Stimulated activated CD4-positive, alpha-beta T cell treated with anti-CD3 and anti-CD28 coated beads, Interleukin-1b, Interleukin-23, amount 100 ng/mL, for 1 hour (primary cell): ENCODE measurements at places on chromosomes 2 and 18.
A peak's percentile ranks its signal among the peaks of the same experiment; 100 is the strongest.

- DNase-seq = no peak
Observed at GRCh38 chr2:52395912-52396311, 1364.0 kb upstream of the NRXN1 start.

DNA sequence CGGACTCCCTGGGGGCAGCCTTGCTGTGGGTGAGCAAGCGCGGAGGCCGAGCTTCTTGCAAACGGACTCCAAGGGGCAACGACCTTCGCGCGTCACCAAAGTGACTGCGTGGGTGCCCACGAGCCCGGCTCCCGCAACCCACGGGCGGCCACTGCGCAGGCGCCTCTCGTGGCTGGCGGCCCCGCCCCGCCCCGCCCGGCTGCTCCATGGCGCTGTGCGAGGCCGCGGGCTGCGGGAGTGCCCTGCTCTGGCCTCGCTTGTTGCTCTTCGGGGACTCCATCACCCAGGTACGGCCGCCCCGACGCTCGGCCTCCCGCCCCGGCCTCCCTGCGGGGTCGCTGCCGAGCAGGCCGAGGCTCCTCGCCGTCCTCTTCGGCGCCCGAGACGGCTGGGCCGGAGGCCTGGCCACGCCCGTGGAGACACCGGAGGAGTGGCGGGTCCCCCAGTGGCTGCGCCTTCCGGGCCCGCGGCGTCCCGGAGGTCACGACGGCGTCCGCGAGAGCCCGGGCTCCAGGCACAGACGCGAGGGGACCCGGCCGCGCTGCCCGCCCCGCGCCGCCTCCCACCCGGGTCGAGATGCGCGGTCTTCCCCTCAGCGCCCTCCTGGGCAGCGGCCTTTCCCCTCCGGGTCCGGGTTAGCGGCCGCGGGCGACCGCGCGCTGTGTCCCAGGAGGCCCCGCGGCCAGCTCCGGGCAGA is at the start of gene IAH1:
IAH1 (plus strand) TSS at position 191 of the 697 bp plus-strand sequence; CDS start at position 207, 16 bp downstream.
- DNase-seq = peak; percentile 44

DNA sequence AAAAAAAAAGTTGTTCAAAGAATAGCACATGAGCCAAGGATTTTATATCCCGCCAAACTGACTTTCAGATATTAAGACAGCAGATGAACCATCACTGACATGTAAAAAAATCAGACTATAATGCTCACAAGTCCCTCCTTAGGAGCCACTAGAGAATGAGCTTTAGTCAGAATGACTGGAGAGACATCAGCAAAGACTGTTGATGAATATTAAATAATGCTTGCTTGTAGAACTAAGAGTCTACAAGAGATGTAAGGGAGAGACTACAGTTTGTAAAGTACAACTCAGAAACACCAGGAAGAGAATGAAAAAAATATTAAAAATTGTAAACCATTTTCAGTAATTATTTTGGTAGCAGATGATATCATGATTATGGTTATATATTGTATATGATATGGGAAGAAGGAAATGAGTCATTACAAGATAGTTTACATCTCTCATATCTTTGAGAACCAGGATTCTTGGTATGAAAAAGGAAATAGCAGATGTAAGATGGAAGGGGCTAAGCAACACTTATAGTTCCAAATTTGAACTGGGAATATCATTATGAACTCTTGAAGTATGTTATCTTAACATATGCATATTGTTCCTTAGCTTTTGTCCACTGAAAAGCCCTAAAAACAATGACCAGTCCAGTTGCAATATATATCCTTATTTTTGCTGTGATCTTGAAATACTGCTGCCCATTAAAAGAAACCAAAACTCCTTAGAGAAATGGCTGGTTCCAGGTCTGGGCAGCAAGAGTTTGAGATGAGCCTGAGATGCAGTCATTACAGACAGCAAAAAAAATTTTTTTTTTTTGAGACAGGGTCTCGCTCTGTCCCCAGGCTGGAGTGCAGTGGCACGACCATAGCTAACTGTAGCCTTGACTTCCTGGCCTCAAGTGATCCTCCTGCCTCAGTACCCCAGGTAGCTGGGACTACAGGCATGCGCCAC is 55.7 kb downstream of the PTPN2 start:
- no peak for DNase-seq

DNA sequence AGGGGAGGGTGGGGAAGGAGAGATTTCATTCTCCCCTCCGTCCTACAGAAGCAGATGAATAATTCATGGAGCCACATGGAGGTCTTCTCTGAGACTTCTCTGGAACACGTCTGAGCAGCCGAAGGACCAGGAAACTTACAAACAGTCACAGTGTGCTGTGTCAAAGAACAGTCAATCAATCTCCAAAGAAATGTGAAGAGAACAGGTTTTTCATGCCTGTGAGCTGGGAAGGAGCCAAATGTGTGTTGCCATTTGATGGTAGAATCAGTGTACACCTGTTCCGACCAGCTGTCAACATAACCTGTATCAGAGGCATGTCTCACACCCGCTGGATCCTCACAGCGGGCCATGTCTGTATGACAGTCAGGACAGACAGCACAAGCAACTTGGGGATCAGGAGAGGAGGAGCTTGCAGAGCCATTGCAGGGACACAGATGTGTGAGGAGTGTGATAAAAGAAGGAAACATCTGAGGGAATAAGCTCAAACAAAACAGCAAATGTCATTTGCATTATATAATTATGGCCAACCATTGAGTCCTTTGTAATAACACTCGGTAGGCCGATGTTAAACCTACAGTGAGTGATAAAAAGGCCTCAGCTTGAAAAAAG is 298.5 kb downstream of the EN1 start:
- DNase-seq = no peak

GRCh38 chr2:56448403-56449001 is 264.7 kb downstream of the CCDC85A start:
- no peak for DNase-seq

DNA sequence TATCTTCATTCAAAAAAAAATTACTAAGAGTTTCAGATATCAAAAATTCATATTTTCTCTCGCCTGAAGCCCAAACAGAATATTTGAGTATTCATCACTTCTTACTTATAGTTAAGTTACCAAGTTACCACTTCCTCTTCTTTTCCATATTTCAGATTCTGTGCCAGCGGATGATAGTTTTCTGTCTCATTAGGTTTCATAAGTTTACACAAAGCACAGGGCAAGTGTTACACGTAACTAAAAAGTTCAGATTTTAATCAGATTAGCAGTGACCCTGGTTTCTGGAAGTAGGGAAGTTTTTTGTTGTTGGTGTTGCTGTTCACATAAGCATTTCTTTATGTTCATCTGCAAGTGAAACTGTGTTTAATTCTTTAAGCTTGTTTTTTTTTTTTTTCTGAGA is 10.2 kb downstream of the AFTPH start:
- no peak for DNase-seq

DNA sequence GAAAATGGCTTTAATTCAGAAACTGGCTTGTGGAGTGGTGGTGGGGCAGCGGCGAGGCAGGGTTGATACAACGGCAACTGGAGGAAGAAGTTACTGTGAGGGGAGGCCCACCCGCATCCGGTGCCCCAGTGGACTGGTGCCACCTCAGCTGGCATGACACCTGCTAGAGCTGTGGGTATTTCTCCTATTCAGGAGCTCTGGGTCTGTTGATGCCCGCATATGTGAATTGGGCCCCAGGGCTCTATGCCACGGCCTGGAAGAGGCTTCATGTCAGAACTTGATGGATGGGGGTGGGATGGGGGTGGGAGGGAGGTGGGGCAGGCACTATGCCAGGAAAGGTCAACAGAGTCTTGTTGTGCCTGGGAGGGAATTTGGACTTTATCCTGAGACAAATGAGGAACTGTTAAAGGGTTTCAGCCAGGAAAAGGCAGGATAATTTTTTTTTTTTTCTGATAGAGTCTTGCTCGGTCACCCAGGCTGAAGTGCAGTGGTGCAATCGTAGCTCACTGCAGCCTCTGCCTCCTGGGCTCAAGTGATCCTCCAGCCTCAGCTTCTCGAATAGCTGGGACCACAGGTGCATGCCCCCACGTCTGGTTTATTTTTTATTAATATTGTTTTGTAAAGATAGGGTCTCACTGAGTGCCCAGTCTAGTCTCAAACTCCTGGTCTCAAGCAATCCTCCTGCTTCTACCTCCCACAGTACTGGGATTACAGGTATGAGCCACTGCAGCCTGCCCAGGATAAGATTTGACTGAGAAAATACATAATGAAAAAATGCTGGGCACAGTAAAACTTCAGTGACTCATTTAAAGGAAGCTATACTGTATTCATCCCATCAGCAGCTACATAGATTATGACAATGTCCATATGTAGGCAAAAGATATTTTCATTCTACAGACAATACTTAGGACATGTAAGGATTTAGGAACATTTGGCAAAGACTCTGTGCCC is 52.6 kb downstream of the SH2D6 start:
- DNase-seq = no peak

DNA sequence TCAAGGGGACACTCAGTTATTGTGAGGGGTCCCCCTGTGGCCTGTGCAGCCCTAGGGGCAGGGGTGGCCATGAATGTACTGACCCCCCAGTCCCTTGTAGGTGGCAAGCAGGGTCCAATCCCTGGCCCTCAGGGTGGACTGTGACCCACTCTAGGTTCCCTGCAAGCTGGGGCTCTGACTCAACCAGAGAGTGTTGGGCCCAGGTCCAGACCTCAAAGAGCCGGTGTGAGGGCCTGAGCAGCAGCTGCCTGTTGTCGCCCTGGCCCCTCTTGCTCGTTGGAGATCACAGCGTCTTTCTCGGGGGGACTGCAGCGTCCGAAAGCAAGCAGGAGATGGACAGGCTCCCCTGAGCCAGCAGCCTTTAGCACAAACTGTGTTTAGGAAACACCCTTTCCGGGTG is 66.8 kb upstream of the ATG16L1 start:
- DNase-seq = no peak

- no peak for DNase-seq
Observed at GRCh38 chr2:23283653-23284052, 101.3 kb upstream of the KLHL29 start.

- DNase-seq = no peak
Observed at GRCh38 chr2:221312634-221313033, 259.5 kb downstream of the EPHA4 start.

DNA sequence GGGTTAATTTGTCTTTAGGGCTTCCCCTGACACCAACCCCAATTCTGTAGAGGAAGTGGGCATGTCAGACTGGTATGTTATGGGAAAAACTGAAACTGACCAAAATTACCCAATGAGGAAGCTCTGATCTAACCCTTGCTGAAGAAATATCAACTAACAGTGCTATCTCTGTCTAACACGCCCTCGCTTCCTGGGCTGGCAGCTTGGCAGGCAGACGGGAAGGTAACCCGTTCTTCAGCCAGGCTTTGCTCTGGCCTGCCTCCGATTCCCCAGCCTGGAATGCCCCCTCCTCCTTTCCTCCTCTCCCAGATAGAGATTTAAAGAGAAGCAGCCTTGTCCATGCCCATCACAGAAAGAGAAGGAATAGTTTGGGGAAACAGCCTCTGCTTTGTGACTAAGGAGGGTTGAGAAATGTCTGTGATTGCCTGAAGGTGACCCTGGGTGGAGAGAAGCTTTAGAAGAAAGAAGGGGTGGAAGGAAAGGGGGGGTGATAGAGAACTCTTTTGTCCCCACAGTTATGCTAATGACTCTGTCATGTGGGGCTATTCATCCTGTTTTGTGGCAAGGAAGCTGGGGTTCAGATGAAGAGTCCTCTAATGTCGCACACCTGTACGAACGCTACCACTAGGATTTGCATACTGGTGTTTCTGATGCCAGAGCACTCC is 15.4 kb downstream of the HK2 start:
- no peak for DNase-seq

DNA sequence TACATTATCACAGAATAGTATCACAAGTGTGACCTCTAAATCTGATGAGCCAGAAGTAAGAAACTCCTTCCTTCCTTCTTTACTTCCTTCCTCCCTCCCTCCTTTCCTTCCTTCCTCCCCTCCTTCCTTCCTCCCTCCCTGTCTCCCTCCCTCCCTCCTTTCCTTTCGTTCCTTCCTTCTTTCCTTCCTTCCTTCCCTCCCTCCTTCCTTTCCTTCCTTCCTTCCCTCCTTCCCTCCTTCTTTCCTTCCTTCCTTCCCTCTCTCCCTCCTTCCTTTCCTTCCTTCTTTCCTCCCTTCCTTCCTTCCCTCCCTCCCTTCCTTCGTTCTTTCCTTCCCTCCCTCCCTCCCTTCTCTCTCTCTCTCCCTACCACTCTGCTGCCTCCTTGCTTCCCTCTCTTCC is 359.2 kb downstream of the OSR1 start:
- no peak for DNase-seq

- DNase-seq = no peak
Observed at GRCh38 chr2:118752762-118753429, 94.6 kb downstream of the EN1 start.

- no peak for DNase-seq
Observed at GRCh38 chr2:7012141-7012764, 95.0 kb downstream of the RNF144A start.

GRCh38 chr2:224377751-224378700 is 23.9 kb downstream of the FAM124B start:
- no peak for DNase-seq

DNA sequence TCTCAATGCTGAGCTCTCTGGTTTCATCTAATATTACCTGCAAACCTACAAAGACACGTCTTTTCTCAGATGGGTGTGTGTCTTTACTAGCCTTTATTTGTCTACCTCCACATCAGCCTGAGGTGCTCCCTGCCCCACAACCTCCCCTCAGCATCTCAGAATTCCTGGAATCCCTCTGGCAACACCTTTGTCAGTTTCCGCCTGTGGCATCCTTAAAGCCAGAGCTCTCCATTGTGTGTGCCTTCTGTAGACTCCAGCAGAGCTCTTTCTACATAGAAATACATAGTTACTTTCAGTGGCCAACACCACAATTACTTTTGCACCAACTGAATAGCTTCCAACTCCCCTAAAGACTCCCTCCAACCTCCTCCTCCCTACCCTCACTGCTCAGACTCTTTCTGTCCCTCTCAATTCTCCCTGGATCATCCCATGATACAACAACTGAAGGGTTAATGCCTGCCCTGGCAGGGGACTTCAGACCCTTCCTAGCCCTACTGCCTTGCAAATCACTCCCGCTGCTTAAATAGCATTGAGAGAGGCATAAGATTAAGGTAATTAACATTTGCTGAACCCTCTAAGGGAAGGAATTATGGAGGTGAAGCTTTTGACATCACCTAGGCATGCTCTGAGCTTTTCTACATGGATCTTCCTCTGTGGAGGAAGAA is 39.6 kb upstream of the RMDN2 start:
- DNase-seq = no peak
